ENCODE measurements at places on chromosomes 3 and 15. TPM values are rescaled to one million over a fixed set of nuclear protein-coding genes. Genes with fewer than 3 reads are reported as not detected.

DNA sequence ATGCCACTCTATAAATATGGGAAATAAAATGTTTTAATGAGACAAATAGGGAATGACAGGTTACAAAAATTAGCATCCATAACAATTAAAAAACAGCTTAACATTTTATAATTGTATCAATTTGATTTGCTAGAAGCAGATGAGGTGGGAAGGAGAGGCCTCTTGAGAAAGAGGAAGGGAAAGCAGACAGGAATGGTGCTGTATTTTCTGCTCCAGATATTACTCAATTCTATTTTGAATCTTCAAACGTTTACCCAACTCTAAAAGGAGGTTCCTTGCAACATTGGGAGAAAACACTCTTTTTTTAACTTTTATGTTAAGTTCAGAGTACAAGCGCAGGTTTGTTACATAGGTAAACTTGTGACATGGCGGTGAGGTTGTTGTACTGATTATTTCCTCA, 44.9 kb upstream of the ALDH1A3 start:
- DNase-seq, result no peak

DNA sequence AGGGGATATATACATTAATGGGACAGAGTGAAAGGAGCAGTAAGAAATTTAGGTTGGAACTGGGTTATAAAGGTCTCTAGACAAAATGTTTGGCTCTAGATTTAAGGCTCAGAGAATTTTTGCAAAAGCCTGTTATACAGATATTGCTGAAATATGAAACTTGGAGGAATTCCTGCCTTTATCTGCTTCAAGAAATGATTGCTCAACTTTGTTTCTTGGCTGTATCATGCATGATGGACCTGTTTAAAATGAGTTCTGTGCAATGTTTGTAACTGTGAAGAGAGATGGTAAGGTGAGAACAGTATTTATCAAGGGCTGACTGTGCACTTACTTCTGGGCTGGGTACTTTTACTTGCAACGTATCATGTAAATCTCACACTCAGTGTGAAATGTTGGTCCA, 3.3 kb downstream of the CRYBG3 start:
- DNase-seq, result no peak

DNA sequence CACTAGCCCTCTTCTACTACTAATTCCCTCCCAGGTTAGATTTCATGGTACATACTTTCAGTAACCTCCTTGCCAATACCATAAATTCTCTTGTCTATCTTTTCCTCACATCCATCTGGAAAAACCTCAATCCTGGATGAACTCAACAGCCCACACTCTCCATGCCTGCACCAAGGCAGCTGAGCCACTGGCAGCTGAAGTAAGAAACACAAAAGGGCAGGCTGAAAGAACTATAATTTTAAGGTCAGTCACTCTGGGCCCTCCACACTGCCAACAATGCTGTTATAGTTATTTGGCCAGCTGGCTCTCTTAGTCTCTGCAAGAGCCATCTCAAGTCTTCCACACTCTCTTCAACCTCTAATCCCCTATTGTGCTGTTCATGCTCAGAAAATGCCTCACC, 15.1 kb upstream of the TIPARP start:
- DNase-seq, result no peak

DNA sequence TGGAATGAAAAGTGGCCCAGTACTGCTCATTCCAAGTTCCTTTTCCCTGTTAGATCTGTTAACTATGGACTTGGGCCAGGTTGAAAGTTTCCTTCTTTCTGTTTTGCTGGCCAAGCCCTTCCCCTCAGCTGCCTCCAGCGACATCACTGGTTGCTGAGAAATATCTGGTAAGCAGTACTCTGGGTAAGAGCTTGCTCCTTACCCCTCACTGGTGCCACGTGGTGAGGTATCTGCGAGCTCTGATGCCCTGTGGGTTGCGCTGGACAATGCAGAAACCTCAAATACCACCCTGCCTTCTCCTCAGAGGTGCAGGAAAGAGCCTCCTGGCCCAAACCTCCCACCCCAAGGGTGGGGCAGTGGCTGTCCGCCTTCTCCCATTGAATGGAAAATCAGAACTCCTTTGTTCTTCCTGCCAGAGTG, 42.9 kb upstream of the APH1B start:
- DNase-seq, result no peak

GRCh38 chr3:192068464-192069254, 607.7 kb downstream of the PYDC2 start:
- no peak for DNase-seq

DNA sequence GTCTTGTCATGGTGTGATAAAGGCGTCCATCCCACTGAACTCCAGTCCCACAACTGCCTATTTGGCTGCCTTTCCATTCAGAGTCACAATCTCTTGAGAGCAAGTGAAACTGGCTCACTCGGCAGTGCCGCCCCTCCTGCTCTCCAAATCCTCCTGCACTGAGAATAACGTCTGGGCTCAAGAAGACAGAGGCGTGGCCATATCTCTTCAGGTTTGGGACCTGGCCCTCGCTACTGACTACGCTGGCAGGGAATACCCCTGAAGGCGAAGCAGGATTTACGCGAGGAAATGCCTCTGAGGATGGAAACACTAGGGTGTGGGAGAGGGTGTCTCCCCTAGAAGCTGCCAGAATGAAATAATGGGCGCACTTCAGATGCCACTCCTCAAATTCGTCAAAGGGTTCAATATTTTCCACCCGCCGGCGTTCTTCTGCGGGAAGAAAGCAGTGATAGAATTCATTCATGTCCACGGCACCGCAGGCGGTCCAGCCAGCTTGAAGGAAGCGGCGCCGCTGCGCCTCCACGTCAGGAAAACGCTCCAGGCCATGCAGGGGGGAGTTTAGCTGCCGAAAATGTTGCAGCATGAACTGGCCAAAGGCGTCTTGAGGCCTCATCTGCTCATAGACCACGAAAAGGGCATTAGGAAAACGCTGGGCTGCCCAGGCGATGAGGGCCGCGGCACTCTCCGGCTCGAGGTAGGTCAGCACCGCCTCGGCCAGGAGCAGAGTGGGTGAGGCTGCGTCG, 985 bp downstream of the LCMT2 start:
- DNase-seq, result peak; percentile 20

GRCh38 chr15:52050416-52050815, 31.4 kb downstream of the MAPK6 start:
- DNase-seq, result no peak

DNA sequence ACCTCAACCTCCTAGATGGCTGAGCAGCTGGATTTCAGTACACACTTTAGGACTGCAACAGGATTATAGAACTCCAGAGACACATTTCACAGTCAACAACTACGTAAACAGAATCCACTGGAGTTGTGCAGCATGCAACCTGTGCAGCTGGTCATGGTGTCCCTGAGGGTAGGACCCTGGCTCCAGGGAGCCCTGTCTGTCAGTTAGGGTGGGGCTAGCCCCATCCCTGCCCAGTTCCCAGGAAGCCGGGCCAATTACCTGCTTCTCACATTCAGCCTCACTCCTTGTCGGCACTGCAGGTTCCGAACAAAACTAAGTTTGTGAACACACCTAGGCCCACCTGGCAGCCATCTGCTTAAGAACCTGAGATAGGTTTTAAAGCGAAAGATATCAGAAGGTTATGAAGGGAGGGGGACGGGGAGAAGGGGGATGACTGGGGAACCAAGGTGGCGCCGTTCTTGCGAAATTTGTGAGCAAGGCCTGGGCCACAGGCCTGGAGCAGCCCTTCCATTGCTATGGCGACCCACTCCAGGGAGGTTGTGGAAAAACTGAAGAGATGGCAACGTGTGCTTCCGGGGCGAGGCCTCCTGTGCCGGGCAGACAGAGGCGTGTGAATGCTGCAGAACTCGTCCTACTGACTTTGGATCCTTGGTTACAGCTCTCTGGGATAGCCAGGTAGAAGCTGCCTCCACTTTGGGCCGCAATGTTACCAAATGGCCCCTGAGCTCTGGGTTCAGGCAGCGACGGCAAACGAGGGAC, 25.3 kb downstream of the ACSBG1 start:
- no peak for DNase-seq

DNA sequence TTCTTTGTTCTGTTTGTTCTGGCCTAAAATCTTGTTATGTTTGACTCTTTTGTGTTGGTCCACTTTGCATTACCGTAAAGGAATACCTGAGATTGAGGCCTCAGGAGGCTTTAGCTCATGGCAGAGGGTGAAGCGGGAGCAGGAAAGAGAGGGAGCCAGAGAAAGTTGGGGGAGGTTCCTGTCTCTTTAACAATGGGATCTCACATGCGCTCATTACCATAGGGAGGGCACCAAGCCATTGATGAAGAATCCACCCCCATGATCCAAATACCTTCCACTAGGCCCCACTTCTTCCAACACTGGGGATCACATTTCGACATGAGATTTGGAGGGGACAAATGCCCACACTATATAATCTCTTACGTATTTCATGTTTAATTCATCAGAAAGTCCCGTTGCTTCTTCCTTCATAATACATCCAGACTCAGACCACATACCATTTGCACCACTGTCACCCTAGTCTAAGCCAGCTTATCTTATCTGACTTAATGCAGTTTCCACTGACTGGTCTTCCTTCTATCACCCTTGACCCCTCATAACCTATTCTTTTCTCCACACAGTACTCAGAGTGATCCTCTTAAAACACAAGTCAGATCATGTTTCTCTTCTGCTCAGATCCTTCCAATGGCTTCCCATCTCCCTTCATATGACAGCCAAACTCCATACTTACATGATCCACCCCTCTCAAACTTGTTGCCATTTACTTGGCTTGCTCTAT, 13.5 kb downstream of the KBTBD8 start:
- no peak for DNase-seq

DNA sequence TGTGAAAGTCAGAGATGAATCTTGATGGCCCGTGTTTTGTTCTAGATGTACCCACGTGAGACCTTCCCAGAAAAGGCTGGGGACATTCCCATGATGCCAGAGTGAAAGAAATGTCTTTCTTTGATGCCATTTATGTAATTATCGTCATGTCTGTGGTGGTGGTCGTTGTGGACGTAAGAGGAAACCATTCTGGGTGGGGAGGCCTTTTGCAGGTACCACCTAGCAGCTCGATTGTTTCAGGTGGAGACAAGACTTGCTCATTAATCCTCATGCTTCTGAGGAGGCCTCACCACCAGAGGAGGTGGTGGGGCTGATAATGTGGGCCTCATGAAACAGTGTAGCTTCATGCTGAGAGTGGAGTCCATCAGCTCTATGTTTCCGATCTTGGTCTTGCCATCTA, 58.1 kb upstream of the USP3 start:
- no peak for DNase-seq

DNA sequence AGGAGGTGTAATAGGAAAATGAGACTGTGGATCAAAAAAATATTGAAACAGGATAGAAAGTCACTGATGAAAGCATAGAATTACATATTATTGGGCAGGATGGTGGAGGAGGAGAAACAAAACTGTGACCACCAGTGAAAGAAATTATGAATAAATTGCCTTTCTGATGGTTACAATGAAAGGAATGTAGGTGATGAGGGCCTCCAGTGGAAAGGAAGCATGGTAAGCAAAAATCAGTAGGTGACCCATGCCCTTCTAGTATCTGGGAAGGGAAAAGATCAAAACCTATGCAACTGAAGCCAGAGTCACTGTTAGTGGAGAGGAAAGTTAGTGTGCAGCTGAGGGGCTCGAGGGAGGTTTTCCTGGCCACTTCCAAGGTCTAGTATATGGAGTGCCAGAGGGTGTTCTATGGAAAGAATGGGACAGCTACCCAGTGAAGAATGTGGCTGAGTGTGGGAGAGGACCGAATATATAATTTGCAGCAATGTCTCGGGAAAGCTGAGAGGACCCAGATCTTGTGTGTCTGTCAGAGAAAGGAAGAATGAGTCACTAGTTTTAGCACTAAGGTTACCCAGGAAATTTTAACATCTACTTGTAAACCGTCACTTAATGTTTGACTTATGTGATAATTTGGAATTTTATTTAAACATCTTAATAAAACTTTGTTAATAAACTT, 146.2 kb downstream of the NFKBIZ start:
- DNase-seq, result no peak

DNA sequence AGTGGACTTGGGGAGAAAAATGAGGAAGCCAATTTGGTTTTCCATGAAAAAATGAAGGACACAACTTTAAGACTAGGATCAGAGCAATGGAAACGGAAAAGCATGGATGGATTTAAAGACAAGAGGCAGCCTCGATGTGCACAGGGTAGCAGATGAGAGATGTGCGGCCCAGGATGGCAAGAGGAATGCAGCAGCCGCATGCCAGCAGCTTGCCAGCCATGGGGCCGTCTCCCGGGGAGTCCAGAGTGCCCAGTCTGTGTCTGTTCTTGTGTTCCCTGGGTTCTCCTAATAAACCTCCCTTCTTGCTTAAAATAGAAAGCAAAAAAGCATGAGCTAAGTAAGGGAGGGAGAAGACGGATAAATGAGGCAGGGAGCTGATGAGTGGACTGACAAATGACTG, 68.0 kb upstream of the IQSEC1 start:
- DNase-seq, result no peak

GRCh38 chr3:24578951-24579421, 84.3 kb upstream of the THRB start:
- no peak for DNase-seq

Gene GCSAM
- 1.3 TPM for polyA plus RNA-seq

Gene FRMD4B
- 38.6 TPM for polyA plus RNA-seq

Gene DNASE1L3
- polyA plus RNA-seq, result 2.7 TPM
